Bronchial smooth muscle cell (primary cell): ENCODE measurements at places on chromosomes 7 and 10. TPM values are rescaled to one million over a fixed set of nuclear protein-coding genes. Genes with fewer than 3 reads are reported as not detected.

CNTNAP2 gene
- total RNA-seq, result not detected in 2 replicates

TACC2 gene
- 2.5 and 3.9 TPM in 2 replicates for total RNA-seq

AZGP1 gene
- total RNA-seq, result not detected in 2 replicates

TAS2R4 gene
- 0.79 and 1.3 TPM in 2 replicates for total RNA-seq

PRXL2A gene
- 0.32 and 0.77 TPM in 2 replicates for total RNA-seq

LRRTM3 gene
- total RNA-seq, result not detected in 2 replicates

DNAH11 gene
- under 0.01 and 0.95 TPM in 2 replicates for total RNA-seq

NCF1 gene
- under 0.01 TPM in 1 of 2 replicates, not detected in the other for total RNA-seq

WEE2 gene
- total RNA-seq, result 0.17 TPM in 1 of 2 replicates, not detected in the other

RAMP3 gene
- total RNA-seq, result 0.17 TPM in 1 of 2 replicates, not detected in the other

STEAP1B gene
- 13.8 and 21.0 TPM in 2 replicates for total RNA-seq

NOLC1 gene
- 13.1 and 14.4 TPM in 2 replicates for total RNA-seq

ADCYAP1R1 gene
- not detected in 2 replicates for total RNA-seq

ADCY1 gene
- total RNA-seq, result 0.47 and 3.2 TPM in 2 replicates

GDI2 gene
- total RNA-seq, result 431 and 544 TPM in 2 replicates
